ENCODE measurements at places on chromosomes 6 and 20. TPM values are rescaled to one million over a fixed set of nuclear protein-coding genes. Genes with fewer than 3 reads are reported as not detected.

ENPP5 gene
- total RNA-seq, result 0.12 TPM

GRCh38 chr20:38855356-38855755 is 49.9 kb downstream of the PPP1R16B start:
- H3K27ac ChIP-seq, result peak overlapping the region; percentile 55
- peaks cover 38% of the 10 kb centered on the region for H3K36me3 ChIP-seq
- H3K4me1 ChIP-seq, result peaks cover 78% of the 10 kb centered on the region
- DNase-seq, result no peak
- H3K27me3 ChIP-seq, result no peaks in the 10 kb centered on the region
- no peak overlapping the region for H3K4me3 ChIP-seq

DNA sequence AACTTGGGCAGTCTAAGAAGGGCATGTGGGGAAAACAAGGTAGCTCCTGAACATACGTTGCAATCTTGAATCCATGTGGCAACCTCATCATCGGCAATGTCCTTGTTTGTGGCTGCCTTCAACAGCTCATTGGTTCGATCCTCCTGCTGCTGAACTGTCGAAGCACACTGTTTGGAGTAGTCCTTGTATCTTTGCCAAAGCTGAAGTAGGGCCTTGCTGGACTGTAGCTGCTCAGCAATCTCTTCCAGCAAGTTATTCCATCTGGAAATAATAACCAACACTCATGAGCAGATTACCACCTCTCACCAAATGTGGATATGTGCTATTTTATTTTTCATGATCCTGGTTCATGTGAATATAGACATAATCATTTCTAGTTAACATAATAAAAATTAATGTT is 413.3 kb downstream of the ESR1 start:
- no peak overlapping the region for H3K27ac ChIP-seq
- H3K27me3 ChIP-seq, result no peaks in the 10 kb centered on the region
- H3K36me3 ChIP-seq, result peaks cover 48% of the 10 kb centered on the region
- H3K4me3 ChIP-seq, result no peak overlapping the region

- no peak for DNase-seq
- no peaks in the 10 kb centered on the region for H3K4me1 ChIP-seq
- no peak overlapping the region for H3K27ac ChIP-seq
- H3K36me3 ChIP-seq, result no peaks in the 10 kb centered on the region
- no peak overlapping the region for H3K4me3 ChIP-seq
- no peaks in the 10 kb centered on the region for H3K27me3 ChIP-seq
Observed at GRCh38 chr20:6689339-6689973, 78.0 kb upstream of the BMP2 start.
